ENCODE measurements at places on chromosomes 11 and 22.

DNA sequence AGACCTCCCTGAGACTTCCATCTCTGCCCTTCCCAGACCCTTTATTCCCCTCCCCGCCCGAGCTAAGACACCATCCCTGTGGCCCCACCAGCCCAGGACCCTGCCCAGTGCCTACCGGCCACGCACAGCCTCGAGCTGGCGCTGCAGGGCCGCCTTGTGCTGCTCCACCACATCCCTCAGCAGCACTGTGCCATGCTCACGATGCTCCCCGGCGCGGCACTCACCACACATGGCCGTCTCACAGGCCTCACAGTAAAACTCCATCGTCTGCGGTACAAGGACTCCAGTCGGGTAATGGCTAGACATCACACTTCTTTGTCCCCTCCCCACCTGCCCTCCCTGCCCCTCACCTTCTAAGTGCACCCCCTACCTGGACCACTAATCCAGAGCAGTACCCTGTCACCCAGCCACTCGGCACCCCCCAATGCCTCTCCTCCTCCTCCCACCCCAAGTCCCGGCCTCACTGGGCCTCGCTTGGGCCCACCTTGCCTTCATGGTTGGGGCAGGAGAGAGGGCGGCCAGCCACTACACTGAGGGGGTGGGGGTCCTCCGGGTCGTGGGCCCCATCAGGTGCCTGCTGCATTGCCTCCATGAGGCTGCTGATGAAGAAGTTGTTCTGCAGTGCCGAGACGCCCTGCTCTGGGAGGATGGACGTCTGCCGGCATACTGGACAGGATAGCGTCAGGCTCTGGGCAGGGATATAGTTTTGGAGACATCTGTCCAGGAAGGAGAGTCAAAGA lies 16.0 kb downstream of the TRIM3 start:
- no peak for DNase-seq

- DNase-seq: no peak
Observed at GRCh38 chr11:12941671-12942070, 67.4 kb upstream of the RASSF10 start.

GRCh38 chr11:45267052-45267451 lies 19.1 kb downstream of the SYT13 start:
- DNase-seq: no peak

- peak; percentile 39 for DNase-seq
Observed at GRCh38 chr11:44949160-44950030, 1.3 kb downstream of the TP53I11 start.

DNA sequence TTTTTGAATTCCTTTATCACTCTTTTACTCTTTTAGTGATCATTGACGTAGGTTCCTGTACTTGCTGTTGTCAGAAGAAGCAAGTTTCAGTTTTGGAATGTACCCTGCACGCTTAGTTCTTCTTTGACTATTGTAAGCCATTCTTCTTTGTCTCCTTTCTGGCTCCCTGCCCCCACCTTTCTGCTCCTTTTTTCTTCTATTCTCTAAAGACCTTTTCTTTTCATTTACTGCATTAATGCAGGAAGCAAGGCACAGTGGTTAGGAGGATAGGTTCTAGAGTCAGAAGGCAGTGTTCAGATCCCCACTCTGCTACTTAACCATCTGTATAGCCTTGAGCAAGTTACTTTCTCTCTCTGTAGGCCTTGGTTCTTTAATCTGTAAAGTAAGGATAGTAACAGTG lies 33.7 kb upstream of the RAG2 start:
- DNase-seq: no peak

- no peak for DNase-seq
Observed at GRCh38 chr11:72939031-72939430, 124.8 kb downstream of the ATG16L2 start.

- no peak for DNase-seq
Observed at GRCh38 chr22:27876684-27877083, 42.4 kb downstream of the PITPNB start.

- DNase-seq: no peak
Observed at GRCh38 chr11:124297921-124298320, 15.8 kb downstream of the OR8D1 start.

GRCh38 chr11:78727816-78728215 lies 153.2 kb upstream of the NARS2 start:
- DNase-seq: no peak

DNA sequence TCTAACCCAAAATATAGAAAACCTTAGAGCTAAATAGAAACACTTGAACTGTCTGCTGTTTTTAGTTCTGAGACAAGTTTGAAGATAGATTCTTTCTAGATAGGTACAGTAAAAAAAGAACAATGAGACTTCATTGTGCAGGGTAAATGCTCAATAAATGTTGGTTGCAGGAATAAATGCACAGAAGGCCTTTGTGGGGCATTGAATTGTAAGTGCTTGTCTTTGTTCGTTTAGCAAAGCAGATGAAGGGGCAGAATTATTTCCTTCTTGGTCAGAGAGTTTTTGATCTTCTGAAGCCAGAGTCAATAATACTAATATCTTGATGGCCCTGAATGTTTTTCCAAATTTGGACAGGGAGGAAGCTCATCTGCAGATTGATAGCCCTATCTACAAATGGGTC lies 340.4 kb downstream of the OPCML start:
- DNase-seq: no peak

- peak; percentile 63 for DNase-seq
Observed at GRCh38 chr11:2511421-2512369, 66.9 kb downstream of the KCNQ1 start.

- DNase-seq: no peak
Observed at GRCh38 chr11:27916541-27917100, 191.3 kb downstream of the KIF18A start.

DNA sequence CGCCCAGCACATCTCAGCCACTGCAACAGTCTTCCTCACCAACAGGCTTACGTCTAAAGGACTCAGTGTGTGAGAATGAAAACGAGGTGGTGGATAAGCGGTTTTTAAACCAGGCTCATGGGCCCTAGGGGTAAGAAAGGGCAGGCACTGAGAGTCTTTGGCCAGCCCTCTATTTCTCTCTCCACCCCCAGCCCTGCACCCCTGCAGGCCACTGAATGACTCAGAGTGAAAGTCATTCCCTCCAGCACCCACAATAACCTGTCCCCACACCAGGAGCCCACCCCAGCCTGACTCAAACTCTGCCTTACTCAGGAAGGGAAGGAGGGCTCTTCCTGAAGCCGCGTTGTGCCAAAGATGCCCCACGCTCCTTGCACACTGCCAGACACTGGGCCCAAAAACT lies 72.0 kb downstream of the LARGE1 start:
- DNase-seq: no peak

GRCh38 chr11:97451441-97451840 lies 1061.6 kb downstream of the JRKL start:
- DNase-seq: no peak

- no peak for DNase-seq
Observed at GRCh38 chr11:119691020-119691666, 37.9 kb downstream of the NECTIN1 start.

DNA sequence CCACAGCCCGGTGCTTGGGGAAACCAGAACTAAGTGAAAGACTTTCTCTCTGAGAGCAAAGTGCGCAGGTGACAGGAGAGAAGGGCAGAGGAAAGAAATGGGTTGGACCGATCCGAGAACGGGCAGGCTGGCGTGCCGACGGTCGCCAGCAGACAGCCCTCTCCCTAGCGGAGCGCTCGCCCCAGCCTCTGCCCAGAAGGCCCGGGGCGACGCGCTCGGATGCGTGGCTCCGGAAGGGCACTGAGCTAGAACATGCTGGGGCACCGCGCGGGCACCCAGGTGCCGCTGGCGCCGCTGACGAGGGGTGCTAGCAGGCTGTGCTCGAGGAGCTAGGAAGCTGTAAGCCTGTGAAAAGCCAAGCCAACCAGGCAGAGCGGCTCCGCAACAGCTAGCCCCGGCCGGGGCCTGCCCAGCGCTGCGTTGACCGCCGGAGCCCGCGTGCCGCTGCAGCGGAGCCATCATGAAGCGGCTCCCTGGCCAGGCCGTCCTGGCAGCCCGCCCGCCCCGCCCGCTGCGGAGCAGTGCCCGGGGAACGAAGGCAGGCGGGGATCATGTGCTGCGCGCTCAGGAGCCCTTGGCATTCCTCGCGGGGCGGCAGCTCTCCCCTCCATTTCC lies 22.1 kb upstream of the RRAS2 start:
- DNase-seq: peak; percentile 86

DNA sequence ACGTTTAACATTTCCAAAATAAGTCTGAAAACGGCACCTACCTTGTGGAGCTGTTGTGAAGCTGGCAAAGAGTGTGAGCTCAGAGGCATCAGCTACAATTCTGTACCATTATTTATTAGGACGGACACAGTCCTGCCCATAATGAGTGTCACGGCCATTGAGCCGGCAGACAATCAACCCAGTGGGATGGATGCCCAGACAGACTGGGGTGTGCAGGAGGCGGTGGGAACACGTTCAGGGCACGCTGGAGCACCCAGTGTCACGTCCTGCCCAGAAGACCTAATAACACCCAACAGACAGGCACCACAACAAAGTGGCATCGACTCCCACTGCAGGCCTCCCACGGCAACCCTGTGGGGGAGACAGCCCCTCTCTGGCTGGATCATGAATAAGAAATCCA lies 34.5 kb downstream of the TPST2 start:
- no peak for DNase-seq

All from heart left ventricle (tissue), 16 donors.